ENCODE measurements at places on chromosomes 13 and 19.

DNA sequence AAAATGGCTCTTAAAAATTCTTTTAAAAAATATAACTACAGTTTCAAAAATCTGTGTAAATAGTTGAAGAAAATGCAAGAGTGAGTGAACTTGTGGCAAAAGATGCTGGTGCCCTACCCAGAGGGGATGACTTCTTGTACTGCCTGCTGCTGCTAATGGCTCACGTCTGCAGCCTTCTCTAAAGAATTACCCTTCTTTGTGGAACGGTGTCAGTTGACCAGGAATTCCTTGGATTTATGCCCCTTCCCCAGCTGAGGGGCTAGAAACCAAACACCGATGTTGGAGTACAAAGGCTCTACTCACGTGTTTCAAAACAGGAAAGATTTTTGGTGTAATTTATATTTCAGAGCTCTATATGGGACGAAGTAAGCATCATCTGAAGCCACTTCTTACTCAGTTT lies 1582.8 kb downstream of the OLFM4 start:
- DNase-seq = no peak

DNA sequence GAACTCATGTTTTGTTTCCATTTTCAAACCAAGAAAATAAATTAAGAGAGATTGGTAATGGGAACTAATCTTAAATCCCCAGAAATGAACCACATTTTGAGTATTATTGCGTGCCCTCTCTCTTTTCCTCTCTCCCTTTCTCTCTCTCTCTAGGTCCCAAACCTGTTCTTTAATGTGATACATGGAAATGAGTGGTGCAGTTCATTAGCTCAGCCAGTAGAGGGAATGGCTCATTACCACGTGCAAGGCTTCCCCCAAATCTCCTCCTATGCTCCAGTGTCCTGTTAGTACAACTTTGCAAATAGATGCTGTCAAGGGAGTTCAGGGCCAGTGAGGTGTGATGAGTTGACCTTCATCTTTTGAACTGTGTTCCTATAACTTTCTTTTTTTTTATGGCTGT lies 178.4 kb downstream of the FGF9 start:
- DNase-seq = no peak

- DNase-seq = no peak
These were observed 19.9 kb downstream of the SERPINE3 start for GRCh38 chr13:51359352-51359751.

GRCh38 chr13:85473144-85473543 lies 326.1 kb downstream of the SLITRK6 start:
- no peak for DNase-seq

GRCh38 chr13:100917011-100917410 lies 242.4 kb upstream of the TMTC4 start:
- DNase-seq = no peak

Measured in fibroblast of gingiva (primary cell).